ENCODE measurements at places on chromosomes 12 and 14.

GRCh38 chr14:56224691-56225681, 106.8 kb downstream of the PELI2 start:
- DNase-seq, result no peak

GRCh38 chr12:124774462-124775167, 89.0 kb downstream of the SCARB1 start:
- DNase-seq, result peak; percentile 89

DNA sequence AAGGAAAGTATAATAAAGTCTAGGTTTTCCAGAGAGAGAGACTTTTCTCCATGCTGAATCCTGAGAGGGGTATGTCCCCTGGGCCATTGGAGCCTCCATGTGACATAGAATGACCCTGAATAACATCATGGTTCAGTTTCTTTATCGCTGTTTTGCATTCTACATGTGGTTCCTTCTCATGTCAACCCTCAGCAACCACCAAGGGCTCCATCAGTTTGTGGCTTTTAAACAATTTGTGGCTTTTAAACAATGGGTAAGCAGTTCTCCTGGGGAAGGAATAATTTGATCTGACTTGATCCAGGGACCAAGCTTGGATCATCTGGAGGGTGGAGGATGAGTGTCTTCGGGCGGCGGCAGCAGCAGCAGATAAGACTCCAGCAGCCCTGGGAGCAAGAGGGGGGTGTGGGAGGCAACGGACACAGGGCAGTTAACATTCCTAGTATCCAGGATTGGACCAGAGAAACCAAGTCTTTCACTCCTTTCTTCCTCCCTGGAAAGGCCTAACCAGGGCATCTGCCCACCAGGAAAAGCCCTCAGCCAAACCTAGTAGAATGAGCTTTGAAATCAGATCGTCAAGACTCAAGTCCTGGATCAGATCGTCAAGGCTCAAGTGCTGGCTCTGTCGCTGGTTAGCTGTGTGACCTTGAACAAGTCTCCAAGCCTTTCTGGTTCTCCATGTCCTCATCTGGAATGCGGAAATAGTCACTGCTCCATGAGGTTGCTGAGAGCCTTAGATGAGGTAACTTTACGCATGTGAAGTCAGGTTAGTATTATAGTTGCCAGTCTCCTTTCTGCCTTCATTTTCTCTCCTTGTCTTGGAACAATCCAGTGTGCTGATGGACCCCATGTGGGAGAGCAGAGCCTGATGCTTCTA, 27.8 kb upstream of the FAM222A start:
- no peak for DNase-seq

DNA sequence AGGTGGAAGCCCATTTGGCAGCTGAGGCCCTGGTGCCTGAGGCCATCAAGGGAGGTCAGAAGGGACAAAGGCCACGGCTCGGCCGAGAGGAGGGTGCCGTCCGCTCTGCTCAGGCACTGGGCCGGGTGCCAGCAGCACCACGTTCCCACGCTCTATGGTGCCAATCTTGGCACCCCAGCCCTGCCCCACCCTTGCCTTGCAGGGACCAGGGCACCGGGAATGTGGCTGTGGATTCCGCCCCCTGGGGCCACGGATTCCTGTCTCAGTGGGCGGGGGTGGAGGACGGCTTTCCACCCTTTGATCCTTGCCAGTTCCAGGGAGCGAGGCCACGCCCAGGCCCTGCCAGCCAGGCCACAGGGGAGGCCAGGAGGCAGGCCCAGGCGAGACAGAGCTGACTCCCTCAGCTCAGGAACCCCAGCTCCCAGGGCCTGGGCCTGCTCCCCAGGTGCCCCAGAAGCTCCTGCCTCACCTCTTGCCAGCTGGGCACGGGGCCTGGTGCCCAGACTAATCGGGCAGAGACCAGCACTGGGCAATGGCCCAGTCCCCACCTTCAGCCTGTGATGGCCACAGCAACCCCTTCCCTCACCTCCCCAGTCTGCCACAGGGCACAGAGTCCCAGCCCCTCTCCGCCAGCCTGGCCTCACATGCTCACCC, 26.4 kb upstream of the GPR132 start:
- no peak for DNase-seq

DNA sequence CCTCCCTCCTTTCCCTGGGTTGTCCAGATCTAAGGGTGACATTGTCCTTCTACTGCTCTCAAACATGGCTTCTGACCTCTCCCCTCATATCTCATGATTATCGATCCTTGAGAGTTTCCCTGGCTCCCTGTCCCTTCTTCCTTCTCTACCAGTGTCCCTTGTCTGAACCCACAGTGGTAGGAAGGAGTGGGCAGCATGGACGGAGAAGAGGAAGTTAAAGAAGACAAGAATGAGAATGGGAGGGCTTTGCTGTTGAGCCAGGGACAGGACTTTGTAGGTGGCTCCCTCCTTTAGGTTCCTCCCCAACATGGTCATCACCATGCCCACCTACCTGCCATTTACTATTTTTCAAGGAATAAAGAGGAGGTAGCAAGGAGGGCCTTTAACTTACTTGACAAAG, 166.7 kb downstream of the TMEM117 start:
- DNase-seq, result no peak

DNA sequence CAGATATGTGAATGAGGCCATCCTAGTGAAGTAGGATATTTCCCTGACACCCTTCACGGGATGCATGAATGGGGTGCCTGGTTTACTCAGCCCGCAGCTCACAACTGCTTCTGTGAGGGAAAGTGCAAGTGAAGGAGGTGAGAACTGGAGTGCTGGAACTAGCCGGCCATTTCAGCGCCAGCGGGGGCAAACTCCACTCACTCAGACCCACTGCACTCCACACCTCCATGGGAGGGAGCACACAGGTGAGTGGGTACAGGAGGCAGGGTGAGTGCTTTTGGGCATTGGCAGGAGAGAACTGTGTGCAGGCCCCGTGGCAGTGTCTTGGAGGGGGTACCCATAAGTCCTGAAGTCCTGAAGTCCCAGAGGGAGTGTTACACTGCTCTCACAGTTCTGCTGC, 1008.4 kb downstream of the SLC6A15 start:
- DNase-seq, result no peak

DNA sequence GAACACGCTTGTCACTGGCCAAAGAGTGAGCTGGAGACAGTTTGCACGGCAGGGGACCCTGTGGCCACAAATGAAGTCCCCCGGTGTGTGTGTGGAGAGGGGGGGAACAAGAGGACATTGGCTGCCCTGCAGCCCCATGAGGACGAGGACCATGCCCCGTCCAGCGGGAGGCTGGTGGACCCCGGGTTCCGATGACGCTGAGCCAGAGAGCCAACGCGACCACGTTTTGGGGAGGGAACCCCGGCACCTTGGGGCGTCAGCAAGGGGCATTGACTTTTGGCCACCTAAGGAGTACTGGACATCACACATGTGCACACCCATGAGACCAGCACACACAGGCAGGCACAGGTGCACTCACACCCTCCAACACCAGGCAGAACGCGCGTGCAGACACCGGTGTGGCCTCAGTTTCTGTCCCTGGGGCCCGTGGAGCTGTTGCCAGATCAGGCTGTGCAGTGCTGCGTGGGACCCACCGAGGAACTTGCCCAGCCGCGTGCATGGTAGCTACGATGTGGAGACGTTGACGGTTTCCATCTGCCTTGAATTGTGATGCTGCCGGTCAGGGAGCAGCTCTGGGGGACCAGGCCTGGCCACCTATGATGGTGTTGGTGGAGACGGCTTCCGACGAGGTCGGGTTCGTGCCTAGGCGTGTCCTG, 26.5 kb downstream of the NOC4L start:
- no peak for DNase-seq

- no peak for DNase-seq
These were observed 30.7 kb downstream of the DGLUCY start for GRCh38 chr14:91144425-91145145.

- no peak for DNase-seq
These were observed 8.1 kb upstream of the ATXN2 start for GRCh38 chr12:111607239-111607638.

DNA sequence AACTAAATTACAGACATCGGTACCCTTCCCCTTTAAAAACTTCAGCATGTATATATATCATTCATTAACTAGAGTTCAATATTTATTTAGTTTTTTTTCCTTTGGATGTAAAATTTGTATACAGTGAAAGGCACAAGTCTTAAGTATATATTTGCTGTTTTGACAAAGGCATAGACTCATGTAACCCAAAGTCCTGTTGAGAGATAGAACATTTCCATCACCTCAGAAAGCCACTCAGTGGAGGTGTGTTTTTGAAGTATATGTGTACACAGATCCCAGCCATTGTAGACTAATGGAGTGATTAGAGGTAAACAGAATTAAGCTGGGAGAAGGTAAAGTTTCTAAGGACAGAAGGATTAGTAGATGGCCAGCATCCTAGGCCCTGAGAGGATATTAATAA, 15.4 kb downstream of the RDH12 start:
- DNase-seq, result no peak
